ENCODE measurements at places on chromosomes 6 and 20. TPM values are rescaled to one million over a fixed set of nuclear protein-coding genes. Genes with fewer than 3 reads are reported as not detected.

DNA sequence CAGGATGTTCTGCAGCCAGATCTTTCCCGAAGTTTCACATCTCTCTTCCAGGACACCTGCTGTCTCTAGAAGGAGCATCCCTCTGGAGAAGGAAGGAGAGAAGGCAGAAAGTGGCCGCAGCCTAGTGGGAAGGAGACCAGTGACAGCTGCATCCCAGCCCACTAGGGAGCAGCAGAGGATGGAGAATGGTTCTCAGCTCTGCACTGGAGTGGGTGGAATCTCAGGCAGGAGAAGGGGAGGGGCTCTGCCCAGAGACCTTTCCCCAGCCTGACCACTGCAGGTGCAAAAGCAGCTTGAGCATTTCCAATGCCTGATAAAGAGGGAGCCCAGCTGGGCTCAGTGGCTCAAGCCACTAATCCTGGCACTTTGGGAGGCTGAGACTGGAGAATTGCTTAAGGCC, 32.3 kb downstream of the NCR2 start:
- DNase-seq, result peak; percentile 74

DNA sequence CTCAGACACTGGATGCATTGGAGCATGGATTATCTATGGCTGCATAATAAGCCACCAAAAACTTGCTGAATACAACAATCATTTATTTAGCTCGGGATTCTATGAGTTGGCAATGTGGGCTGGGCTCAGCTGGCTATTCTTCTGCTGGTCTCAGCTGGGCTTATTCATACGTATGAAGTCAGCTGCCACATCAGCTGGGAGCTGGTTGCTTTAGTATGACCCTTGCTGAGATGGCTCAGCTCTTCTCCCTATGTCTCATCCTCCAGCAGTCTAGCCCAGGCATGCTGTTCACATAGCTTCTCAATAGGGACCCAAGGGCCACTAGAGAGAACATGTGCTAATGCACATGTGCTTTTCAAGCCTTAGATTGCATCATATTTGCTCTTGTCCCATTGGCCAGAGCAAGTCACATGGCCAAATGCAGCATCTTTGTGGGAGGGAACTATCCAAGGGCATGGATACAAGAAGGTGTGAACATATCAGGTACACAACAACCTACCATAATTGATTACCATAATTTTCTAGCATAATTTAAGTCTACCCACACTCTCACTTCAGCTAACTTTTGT, 444.6 kb downstream of the KIF16B start:
- DNase-seq, result no peak

DNA sequence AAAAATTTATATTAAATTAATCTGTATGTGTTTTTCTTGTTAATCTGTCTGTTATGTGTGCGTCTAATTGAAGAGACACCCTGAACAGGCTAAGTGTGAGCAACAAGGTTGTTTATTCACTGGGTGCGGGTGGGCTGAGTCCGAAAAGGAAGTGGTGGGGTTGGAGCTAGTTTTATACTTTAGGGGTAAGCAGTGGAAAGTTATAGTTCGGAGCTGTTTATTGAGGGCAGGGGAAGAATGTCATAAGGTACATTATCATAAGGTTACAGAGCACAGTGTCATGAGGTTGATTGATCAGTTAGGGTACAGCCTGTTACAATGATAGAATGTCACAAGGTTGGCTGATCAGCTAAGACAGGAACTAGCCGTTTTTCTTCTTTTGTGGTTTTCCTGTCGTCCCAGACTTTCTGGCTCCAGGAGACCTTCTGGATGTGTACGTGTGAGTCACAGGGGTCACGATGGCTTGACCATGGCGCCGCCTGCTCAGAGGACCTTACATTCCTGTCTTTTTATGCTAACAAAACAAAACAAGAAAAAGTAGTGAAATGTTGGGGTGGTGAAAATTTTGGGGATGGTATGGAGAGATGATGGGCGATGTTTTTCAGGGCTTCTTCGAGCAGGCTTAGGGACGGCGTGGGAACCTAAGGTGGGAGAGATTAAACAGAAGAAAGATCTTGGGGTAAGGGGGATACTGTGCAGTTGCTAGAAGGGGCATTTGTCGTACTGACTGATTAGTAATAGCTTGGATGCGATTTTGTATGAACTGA, 754.0 kb upstream of the ADGRB3 start:
- peak; percentile 44 for DNase-seq

DNA sequence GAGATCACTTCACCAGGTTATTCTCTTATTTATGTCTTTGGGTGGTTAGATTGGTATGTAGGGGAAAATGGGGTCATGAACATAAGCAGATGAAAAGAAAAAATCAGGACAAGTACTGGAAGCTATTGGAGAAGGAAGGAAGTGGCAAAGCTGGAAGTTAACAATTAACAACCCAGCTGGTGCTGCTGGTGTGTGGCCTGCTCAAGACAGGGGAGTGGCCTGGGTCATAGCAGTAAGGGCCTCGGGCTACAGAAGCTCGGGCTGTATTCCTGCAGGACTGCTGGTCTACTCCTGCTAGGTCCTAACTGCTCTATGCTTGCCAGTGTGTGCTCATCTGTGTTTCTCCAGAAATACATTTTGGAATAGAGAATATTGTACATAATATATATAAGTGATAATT, 19.6 kb downstream of the MYLIP start:
- no peak for DNase-seq

DNA sequence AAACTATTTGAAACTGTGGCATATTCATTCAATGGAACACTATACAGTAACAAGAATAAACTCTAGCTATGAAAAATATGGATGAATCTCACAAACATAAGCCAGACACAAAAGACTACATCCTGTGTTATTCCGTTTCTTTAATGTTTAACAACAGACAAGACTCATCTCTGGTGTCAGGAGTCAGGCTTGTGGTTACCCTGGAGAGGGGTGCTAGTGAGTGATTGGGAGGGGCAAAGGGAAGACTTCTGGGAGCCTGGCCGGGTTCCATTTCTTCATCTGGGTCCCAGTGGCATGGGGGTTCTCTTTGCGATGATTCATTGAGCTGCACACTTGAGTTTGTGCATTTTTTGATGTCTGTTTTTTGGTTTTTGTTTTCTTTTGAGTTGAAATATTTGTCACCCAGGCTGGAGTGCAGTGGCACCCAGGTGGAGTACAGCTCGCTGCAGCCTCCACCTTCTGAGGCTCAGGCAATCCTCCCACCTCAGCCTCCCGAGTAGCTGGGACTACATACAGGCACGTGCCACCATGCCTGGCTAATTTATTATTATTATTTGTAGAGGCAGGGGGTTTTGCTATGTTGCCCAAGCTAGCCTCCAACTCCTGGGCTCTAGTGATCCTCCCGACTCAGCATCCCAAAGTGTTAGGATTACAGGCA, 21.2 kb upstream of the TTPAL start:
- DNase-seq, result no peak

The IPCEF1 gene
- 0.54 TPM for total RNA-seq

The KLC4 gene
- 11.6 TPM for total RNA-seq

- DNase-seq, result no peak
Observed at GRCh38 chr6:34412016-34412415, 13.9 kb downstream of the RPS10 start.

The SOX18 gene
- 0.19 TPM for total RNA-seq

DNA sequence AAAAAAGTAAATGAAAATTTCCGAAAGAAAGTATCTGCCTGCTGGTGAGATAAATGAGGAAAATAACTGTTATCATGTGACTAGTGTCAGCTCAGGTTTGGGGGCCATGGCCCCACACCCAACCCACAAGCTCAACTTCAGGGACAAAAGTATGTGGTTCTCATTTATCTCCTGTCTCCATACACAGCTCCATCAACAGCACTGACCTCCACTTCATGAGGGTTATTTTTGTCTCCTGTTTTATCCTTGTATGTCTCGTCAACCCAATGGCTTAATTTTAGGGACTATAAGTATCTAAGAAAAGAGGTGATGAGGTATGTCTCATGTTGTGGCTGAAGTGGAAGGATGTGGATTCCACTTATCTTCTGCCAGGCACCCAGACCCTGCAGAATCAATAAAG, 271.6 kb upstream of the RIN2 start:
- DNase-seq, result no peak

GRCh38 chr20:12927489-12927888, 81.3 kb upstream of the SPTLC3 start:
- DNase-seq, result no peak

The F13A1 gene
- not detected for total RNA-seq

The ADAM33 gene
- not detected for total RNA-seq

The MCCD1 gene
- total RNA-seq, result not detected

The GPLD1 gene
- not detected for total RNA-seq

- DNase-seq, result no peak
Observed at GRCh38 chr6:106056746-106057390, 29.3 kb upstream of the PRDM1 start.

The HLA-B gene
- 677 TPM for total RNA-seq

The BPIFA1 gene
- total RNA-seq, result not detected

The ZNF165 gene
- 1.2 TPM for total RNA-seq

GRCh38 chr20:19756761-19757486, 1.1 kb upstream of the RIN2 start:
- DNase-seq, result no peak

DNA sequence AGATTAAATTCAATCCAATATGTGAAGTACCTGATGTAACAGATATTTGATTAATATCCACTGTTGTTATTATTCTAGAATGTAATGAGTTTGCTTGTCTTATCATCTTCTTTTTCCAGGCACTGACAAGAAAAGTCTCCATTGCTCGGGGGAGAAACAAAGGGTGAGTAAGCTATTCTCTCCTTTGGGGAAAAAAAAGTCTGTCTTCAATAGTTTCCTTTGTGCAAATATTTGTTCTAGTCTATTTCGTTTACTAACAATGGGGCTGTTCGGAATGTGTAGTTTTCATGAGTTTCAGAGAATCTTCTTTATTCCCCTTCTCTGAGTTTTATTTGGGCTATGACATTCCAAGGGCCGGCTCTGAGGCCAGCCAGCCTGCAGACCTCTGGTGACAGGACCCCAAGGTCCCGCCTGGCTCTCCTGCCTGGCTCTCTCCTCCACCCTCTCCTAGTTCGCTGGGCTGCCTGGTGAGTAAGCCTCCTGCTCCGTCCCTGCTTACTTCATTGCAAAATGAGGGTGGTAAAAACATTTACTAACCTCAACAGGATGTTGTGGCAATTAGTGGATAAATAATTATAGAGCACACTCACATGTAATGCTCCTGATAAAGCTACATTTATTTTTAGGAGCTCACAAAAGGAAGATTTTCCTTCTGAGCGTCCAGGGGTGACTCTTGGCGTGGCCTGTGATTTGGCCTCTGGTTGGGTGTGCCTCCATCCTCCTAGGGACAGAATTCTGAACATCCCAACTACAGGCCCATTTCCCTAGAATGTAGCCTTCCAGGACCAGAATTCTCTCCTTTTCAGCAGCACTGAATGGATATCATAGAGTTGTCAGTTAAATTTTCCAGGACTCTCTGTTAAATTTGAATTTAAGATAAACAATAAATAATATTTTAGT, 43.1 kb upstream of the SNX9 start:
- DNase-seq, result peak; percentile 61

The LAMP5 gene
- not detected for total RNA-seq

The MUC22 gene
- total RNA-seq, result not detected

The MTO1 gene
- total RNA-seq, result 17.4 TPM

DNA sequence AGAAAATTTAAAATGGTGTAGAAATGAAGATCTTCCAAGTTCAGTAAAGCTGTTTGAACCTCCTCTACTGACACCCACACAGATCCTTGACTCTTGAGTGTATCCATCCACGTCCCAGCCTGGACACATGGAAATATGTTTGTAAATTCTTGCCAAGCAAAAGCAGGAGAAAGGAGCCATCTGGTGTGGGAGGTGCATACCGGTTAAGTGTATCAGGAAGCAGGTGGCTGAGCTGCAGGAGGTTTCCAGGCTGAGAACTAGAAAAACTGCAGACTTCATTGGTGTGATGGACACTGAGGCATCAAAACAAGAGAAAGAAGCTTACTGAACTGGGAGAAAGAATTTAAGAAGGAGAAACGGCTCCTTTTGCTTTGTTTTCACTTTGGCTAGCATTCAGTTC, 229.9 kb upstream of the GRIK2 start:
- DNase-seq, result no peak

- DNase-seq, result no peak
Observed at GRCh38 chr6:2072453-2072852, 173.0 kb downstream of the GMDS start.

The SNRPB gene
- total RNA-seq, result 788 TPM

DNA sequence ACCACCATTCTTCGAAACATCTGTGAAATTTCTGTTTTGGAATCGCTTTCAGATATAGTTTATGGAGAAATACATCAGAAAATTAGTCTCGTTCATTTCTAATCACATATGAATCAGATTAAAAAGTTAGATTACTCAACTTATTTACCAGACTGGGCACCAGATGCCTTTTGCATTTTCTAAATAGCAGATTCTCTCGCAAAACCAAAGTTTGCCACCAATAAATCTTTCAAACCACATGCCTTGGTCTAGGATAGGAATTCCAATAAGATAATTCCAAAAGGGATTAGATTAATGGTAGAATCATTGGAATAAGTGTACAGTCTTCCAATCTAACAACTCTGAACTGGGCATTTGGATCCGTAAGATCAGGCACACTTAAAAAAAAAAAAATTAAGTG, 160.4 kb upstream of the TAB2 start:
- no peak for DNase-seq

DNA sequence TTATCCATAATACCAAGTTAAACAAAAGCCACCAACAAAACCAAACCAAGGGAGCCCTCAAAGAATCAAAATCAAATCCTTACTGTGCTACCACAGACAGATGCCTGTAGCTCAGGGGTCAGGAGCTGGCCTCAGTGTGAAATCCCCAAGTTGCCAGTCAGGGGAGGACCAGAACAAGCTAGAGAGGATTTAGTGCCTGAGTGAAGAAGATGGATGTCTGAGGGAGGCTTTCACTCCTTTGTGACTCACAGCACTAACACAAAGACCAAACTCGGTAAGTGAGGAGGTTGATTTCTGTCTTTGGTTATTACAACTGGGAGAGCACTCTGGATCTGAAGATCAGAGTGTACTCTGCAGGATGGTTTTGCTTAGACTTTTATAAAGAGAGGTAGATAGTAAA, 189.9 kb upstream of the ZNF184 start:
- no peak for DNase-seq

DNA sequence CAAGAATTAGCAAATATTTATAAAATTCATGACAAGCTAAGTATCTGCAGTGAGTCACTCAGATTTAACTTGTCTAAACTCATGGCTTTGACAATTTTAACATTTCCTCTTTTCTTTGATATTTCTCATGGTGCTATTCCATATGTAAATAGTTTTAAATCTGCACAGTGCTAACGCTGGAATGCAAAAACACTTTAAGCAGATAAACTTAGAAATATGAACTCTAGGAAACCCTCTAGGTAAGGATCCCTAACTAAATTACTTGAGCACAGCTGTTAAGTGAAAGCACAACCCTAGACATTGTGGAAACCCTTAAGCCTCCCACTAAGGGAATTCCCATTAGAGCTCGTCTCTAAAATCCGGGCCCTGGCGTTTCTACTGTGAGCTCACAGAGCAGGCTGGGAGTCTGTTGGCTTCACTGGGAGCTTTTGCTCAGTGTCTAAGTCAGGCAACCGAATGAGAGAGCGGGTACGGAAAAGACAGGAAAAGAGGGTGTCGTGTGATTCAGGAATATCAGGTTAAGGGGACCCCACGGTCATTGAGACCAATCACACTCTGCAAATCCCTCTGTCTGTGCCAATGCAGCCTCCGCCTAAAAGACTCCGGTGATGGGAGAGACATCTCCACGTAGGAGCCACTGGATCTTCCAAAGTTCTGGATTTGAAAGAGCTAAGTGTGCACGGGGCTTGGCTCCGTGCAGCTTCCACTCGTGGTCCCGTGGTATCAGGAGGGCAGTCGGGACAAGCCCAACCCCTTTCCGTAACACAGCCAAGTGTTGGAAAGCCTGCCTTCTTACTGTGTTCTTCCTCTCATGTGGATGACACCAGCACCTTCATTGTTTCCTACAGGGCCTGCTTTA, 112.3 kb upstream of the RPS6KA2 start:
- DNase-seq, result no peak

The AIF1 gene
- total RNA-seq, result not detected

The PNLDC1 gene
- not detected for total RNA-seq

The BPIFB4 gene
- not detected for total RNA-seq

Data from H4 (cell line).